ENCODE measurements at places on chromosomes 1 and 21. TPM values are rescaled to one million over a fixed set of nuclear protein-coding genes. Genes with fewer than 3 reads are reported as not detected.

GRCh38 chr1:110542725-110543124 is 23.8 kb upstream of the KCNA10 start:
- no peak overlapping the region for H3K4me3 ChIP-seq
- no peak overlapping the region for H3K27ac ChIP-seq
- no peak for DNase-seq

The TMIGD3 gene
- 9.0 TPM for total RNA-seq

The HSD3B2 gene
- total RNA-seq, result not detected

DNA sequence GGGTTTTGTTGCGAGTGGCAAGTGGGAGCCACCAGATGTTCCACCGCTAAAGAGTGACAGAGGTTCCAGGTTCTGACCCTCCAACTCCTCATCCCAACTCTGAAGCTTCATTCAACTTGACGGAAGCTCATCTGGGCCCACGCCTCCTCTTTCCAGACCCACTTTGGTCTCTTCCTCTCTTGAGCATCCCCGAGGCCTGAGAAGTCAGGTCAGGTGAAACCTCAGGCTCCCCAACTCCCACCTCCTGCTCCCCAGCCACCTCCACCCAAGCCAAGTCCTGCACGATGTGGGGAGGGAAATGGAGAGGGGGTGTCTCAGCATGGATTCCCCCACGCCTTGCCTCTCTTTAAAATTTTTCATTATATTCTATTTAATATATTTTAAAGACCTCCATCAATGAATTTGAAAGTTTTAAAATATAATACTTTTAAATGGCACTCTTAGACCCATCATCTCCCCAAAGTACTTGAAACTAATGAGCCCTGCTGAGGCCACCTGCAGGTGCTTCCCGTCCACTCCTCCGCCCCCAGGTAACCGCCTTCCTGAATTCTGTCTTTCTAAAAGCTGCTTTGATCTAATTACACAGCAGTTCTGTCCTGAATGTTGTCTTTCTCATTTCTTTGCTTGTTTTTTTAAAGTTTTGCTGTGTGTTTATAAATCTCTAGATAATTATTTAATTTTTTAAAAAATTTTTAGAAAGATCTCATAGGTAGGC is 238.1 kb downstream of the KAZN start:
- no peaks in the 10 kb centered on the region for H3K27me3 ChIP-seq
- DNase-seq, result no peak
- H3K4me3 ChIP-seq, result no peak overlapping the region
- no peak overlapping the region for H3K27ac ChIP-seq
- H3K4me1 ChIP-seq, result no peaks in the 10 kb centered on the region

GRCh38 chr1:25053576-25054250 is 123.6 kb upstream of the RUNX3 start:
- peak; percentile 27 for DNase-seq
- no peaks in the 10 kb centered on the region for H3K36me3 ChIP-seq
- H3K27ac ChIP-seq, result no peak overlapping the region
- H3K4me1 ChIP-seq, result no peaks in the 10 kb centered on the region
- no peak overlapping the region for H3K4me3 ChIP-seq

DNA sequence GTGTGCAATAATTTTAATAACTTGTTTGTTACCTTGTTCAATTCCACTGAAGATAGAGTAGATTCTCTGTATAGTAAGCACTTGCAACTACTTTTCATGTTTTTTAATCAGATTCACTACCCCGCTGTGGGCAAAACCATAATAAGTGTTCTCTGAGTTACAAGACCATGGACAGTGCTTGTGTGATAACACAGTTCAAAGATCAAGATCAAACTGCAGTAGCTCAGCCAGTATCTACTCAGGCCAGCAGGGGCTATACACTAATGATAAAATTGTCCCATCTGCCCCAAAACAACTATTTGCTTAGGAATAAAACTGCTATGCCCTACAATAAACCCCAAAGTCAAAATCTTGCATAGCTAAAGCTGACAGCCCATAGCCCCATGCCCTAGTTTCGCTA is 129.6 kb downstream of the LRRC7 start:
- no peak for DNase-seq
- no peaks in the 10 kb centered on the region for H3K27me3 ChIP-seq
- no peak overlapping the region for H3K4me3 ChIP-seq

All from lower lobe of right lung (tissue), 2 donors.